IPS DF 19.7 (cell line): ENCODE measurements at places on chromosomes 1 and 21.
A peak's percentile ranks its signal among the peaks of the same experiment; 100 is the strongest.

DNA sequence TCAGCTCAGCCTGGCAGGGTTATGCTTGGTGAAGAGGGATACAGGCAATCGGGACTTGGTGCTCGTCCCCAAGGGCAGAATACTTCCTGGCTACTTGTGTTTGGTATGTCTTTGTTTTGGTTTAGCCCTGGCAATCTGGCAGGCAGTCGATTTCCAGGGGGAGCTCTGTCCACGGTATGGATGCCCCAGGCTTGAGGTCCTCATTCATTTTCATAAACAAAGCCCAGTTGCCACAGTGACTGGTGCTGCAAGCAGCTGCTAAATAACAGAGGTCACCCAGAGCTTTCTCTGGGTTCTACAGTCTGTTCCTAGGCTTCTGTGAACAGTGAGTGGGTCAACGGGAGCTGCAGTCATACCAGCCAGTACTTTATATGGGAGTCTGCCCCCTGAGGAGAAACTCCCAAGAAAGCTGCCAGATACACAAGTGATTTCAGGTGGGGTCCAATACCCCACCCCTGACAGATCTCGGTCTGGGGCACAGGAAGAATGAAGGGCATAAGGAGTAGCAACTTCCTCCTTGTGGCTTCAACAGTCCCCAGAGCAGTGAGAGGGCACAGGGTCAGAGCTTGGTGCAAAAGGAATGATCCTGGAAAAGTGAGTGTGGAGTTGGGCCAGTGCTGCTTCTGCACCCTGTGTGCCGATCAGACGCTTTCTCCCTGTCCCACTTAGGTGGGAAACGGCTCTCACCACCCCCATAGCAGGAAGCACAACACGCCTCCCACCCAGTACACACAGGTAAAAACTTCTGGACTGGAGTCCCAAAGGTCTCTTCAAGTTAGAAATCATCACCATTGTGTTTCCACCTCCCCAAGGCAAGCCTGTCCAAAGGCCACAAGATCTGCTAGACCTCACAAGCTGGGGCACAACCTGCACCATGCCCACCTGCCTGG, 55.5 kb downstream of the TGFBR3 start:
- no peak for DNase-seq

DNA sequence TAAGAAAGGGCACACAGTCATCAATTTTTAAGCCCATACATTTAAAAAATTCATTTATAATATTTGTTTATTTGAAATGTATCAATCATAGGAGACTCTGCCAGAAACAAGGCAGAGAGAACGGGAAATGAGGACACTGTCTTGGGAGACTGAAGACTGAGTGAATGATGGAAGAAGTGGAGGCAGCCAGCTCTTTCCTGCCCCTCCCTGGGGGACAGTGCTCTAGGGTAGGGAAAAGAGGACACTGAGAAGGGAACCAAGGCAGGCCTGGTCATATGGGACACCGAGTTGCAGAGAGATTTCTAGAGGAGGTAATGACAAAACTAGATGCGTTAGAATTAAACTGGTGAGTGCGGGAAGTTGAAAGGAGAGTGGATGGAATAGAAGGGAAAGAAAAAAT, 31.6 kb downstream of the EEIG2 start:
- DNase-seq: no peak

DNA sequence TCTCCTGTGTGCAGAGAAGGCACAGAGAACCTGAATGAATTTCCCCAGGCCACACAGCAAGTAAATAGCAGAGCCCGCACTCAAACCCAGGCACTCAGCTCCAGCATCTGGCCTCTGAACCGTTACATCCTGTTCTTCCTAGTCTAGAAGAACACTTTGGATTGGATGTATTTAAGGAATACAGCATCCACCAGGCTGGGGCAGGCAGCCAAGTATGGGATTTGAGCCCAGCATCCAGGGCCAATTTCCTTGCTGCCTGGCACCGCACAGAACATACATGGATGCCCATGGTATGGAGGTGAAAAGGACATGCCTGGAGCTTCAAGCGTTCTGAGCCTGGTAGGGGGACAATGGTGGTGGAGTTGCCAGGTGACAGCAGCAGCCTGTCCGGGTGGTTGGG, 9.7 kb downstream of the AJAP1 start:
- no peak for DNase-seq

- no peak for DNase-seq
Measured at GRCh38 chr1:20446796-20447195, 39.2 kb downstream of the CAMK2N1 start.

GRCh38 chr1:106798991-106799390, 257.5 kb upstream of the PRMT6 start:
- DNase-seq: no peak

DNA sequence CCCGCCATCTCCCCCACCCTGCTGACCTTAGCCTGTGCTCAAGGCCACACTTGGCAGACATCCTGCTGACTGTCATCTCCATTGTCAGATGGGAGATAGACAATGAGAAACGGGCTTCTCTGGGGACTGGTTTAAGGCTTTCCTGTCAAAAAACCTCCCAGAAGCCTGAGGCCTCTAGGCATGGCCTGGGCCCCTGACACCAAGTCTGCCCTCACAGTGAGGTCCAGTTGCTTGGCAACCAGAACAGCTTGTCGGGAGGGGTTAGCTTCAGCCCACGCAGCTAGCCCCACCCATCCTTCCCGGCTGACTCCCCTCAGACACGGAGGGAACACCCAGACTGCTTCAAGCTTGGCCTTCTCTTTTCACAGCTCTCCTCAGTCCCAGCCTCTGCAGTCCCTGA, 11.0 kb downstream of the PLEKHA6 start:
- DNase-seq: no peak

GRCh38 chr1:246324711-246325110, 182.4 kb downstream of the SMYD3 start:
- peak; percentile 17 for DNase-seq

GRCh38 chr1:69426401-69426800, 141.3 kb upstream of the LRRC7 start:
- DNase-seq: no peak

DNA sequence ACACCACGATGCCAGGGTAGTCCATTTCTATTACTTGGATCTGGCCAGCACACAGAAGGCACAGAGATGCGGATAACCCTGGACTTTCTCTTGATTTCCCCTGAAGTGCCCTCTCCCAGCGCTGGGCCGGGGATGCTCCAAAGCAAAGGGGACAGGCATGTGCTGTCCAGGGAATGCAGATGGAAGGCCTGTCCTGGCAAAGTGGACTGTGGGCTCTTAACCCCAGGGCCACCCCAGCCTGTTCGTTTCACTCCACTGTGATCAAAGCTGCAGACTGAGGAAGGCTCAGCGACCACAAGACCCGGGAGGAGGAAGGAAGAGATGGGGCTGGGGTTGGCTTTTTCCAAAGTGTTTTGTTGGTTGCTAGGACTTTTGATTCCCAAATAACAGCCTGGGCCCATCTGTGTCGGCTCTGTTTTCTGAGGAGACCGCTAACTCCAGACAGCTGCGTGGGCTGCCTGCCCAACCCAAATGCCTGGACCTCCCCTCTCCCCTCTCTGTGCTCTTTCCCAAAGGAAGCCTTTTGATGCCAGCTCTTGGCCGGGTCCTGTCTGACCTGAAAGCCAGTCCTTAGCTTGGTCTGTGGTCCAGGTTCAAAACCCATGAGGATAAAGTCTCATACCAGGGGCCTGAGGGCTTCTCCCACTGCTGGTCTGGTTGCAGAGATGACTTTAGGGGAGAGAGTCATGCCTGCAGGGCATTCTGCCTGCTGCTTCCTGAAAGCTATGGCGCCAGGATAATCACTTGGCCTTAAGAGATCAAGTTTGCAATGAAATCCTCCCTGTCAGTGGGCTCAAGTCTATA, 119.6 kb upstream of the CD34 start:
- no peak for DNase-seq
